ENCODE measurements at places on chromosomes 3 and 15.

DNA sequence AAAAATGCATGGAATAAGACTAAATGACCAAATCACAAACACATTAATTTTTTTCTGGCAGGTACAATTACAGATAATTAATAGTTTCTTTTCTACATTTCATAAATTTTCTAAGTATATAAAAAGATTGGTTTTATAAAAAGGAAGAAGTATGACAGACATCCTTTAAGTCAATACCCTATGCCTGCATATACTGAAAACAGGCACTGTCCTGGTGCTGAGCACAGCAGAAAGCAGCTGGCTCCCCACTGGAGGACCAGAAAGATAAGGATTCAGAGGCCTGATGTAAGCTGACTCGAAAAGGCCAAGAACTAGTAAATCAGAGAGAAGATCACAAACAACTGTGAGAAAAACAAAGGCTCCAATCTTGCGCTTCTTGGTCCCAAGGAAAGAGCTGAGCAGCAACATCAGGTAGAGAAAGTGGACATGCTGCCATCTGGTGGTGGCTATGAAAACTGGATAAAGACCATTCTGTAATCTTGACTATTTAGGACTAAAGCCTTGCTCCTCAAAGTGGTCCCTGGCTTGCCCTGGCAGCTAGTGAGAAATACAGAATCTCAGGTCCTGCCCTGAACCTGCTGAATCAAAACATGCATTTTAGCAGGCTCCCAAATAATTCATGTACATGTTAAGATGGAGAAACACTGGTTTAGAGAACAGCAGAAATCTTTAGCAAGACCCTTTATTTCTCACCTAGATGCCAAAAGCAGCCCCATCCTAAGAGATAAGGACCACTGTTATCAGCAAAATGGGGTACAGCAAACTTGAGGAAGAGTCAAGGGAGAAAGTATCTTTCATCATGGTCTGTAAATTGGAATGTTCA lies 76.0 kb downstream of the TRANK1 start:
- peak; percentile 34 for DNase-seq

DNA sequence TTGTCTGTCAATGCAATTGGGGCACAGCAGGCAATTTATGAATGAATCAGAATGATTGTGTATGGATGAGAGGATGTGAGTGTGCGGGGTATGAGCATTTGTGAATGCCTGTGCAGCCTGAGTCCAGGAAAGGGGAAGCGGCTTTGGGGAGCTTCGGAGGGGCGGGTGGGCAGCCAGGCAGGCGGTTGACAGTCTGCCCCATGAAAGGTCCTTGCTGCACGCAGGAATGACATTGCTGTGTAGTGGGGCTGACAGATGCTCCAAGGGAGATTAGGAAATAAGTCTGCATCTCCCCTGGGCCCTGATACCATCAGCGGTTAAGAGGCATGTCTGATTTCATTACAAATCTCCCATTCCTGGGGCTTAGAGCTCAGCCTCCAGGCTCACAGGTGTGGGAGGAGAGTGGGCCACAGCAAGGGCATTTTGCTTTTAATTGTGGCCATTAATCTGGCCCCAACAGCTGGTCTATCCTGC lies 26.4 kb upstream of the TSPAN3 start:
- DNase-seq, result no peak

DNA sequence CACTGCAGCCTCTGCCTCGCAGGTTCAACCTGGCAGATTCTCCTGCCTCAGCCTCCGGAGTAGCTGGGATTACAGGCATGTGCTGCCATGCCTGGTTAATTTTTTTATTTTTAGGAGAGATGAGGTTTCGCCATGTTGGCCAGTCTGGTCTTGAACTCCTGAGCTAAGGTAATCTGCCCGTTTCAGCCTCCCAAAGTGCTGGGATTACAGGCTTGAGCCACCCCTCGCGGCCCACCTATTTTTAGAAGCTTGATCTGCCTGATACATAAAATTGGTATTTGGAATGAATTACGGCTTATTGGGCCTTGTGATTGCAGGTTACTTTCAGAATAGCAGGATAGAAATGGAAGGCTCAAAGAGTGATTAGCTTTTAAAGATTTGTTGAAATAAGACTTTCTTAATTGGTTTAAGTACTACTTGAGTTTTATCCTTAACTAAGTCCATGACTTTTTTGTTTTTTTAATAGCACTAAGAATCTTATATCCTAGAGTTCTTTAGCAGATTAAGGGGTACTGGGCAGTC lies 25.0 kb downstream of the GMPS start:
- no peak for DNase-seq

DNA sequence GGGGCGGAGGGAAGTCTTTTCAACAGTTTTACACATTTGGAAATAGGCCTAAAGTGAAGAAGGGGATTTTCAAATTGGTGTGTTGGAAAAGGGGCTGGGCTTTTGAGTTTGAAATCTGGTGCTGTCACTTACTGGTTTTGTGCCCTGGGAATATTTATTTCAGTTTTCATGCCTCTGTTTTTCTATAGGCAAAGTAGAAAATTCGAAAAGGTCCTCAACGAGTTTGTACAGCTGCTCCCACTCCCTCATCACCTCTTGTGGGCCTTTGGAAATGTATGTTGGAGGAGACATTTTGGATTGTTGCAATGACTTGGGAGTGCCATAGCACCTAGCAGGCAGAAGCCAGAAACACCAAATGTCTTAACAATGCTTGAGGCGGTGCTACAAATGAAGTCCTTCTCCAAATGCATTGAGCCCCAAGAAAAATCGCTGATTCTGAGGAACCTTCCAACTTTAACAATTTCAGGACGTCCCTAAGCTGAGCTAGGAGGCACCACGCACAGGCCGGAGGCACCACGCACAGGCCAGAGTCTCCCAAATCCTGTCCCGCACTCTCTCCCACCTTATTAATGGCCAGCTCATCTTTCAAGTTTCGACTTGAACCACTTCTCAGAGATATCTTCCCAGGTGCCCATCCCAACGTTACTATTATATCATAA lies 639 bp upstream of the POLR2M start:
- no peak for DNase-seq

DNA sequence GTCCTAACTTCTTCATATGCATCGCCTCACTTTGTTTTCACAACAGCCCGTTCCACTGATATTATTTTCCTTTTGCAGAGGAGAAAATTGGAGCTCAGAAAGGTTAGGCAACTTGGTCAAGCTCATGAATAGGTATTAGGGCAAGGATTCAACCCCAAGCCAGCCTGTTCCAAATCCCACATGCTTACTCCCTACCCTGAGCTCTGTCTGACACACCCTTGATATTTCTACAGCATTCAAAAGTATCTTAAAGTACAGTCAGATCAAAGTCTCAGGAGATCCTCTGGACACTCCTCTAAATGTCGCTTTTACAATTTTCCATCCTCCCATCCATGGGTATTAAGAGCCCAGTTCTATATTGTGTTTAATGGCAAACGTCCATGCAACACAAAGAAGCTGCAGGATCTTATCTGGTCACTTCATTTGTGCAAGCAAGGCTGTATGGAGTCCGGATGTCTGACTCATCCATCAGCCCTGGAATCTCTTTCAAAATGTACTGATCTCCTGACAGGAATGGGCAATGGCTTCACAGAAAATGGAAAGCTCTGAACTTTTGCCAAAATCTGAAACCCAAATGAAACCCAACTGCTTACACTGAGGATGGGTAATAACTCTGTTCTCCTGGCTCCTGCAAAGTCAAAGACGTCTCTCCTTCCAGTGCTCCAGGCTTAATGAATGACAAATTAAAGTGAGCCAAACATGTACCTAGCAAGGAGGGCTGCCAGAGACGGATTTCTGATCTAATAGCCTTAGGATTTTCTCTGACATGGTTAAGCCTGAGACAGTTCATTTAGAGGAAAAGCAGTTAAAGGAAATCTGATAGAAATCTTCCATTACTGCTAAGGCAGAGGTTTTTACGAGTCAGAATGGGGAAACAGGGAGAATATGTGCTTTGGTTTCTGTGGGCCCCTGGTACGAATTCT lies 230.9 kb upstream of the RORA start:
- peak; percentile 76 for DNase-seq

DNA sequence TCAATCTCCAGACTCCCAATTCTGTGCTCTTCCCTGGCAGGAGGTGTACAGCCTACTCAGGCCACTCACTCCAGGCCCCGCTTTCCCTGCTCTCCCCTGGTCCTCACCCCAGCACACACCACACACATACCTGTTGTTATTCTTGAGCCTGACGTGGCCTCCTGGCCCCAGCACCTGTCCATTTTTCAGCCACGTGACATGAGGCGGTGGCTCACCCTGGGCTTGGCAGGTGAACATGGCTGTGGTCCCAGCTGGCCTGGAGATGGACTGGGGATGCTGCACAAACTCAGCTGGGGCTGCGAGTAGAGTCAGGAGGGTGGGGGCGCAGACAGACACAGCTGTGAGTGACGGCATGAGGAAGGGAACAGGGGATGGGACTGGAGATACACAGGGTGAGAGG lies 27.3 kb downstream of the RNU5B-1 start:
- no peak for DNase-seq

GRCh38 chr3:23041918-23042696 lies 161.0 kb upstream of the UBE2E2 start:
- peak; percentile 38 for DNase-seq

- DNase-seq, result peak; percentile 14
Observed at GRCh38 chr3:51311055-51311454, 74.0 kb upstream of the MANF start.

DNA sequence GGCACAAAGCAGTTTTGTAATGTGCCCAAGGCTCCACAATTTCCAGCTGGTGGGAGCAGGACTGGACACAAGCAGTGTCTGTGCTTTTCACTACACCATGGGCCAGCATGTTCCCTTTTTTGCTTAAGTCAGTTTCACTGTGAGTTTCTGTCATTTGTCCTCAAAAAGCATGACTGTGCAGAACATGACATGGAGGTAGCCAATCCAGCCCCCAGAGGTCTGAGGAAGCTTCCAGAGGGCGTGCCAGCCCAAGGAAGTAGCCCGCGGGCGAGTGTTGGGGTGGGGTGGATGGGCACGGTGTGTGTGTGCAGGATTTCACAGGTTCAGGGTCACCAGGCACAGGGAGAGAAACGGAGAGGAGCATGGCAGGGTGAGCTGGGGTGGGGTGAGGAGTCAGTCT lies 8.0 kb upstream of the EEFSEC start:
- DNase-seq, result no peak

- peak; percentile 47 for DNase-seq
Observed at GRCh38 chr3:82133070-82133606, 371.7 kb upstream of the GBE1 start.

DNA sequence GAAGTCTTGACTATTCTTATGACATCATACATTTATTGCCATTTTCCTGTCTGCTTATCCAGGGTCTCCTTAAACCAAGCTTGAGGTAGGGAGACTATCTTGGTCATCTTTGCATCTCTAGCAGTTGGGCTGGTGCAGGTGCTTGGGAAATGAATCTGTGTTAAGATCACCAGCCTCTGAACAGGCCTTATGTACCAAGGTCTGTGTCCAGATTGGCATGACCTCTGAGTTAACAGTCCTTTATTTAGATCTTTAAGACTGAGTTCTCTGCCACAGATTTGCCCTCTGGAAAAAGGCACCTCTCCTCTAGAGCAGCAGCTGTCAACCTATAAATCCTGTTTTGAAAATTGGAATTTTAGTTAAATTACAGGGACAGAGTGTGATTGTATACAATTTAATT lies 35.4 kb downstream of the RAB7A start:
- no peak for DNase-seq

DNA sequence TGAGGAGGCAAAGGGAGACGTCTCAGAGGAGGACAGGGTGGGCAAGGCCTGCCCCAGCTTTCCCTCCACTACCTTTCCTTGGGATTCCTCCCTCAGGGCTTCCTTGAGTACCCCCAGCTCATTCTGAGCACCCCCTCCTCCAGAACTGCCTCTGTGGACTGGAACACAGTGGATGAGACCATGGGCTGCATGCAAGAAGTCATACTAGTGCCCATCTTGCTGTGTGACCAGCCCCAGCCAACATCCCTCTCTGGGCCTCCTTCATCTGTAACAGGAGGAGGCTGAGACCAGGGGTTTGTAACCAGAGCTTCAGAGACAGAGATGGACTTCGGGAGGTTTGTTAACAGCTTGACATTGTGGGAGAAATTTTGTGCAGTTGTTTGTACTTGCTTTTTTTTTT lies 25.6 kb downstream of the FEM1B start:
- no peak for DNase-seq

DNA sequence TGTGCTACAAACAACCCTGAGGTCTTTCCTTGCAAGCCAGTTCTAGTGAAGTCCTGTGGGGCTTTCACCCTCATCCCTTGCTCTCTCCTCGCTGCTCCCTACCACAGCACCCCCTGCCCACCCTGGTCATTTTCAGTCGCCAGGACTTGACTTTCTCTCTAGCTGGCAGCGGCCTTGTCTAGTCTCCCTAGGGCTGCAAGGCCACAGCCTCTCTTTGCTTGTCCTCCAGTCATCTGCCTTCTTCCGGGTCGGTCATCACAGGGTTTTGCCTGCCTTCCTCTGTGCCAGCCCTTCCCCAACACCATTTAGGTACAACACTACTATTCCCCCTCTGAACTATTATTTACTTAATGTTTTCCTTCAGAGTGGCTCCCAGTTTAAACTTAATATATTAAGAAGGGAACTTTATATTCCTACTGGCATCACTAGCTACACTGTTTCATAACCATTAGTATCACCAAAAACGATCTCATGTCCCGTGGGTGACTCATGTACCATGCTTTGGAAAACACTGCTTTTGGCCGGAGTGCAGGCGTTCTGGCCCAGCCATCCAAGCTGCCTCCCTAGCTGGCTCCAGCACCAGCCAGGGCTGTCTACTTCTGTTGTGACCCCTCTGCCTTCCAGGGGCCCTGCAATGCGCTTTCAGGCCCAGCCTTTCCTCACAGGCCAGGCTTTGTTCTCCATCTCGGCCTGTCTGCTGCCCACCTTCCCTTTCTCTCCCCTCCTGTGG lies 21.4 kb downstream of the FAH start:
- DNase-seq, result no peak

DNA sequence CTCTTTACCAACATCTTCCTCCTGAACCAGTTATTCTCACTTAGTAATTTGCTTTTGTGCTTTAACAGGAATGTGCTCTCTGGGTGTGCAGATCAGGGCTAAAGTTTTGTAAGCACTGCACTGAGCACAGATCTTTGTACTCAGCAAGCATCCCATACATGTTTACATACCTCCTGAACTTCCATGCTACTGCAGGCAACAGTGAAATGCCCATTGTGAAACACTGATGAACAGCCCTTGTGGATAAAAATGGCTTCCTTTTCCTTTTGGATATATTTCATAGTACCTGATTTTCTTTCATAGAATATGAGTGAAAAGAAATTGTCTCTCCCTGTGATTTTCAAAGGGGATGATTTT lies 855.9 kb downstream of the MCTP2 start:
- no peak for DNase-seq

- no peak for DNase-seq
Observed at GRCh38 chr3:94686208-94686607, 623.3 kb downstream of the NSUN3 start.
